ENCODE measurements at places on chromosomes 13 and 19. TPM values are rescaled to one million over a fixed set of nuclear protein-coding genes. Genes with fewer than 3 reads are reported as not detected.

KIR2DL4 gene
- total RNA-seq: not detected

ZNF829 gene
- 8.5 TPM for total RNA-seq

CCNE1 gene
- total RNA-seq: 3.4 TPM

PCDH9 gene
- total RNA-seq: 0.08 TPM

PGLYRP2 gene
- 0.61 TPM for total RNA-seq

- DNase-seq: no peak
These were observed 53.8 kb downstream of the MBNL2 start for GRCh38 chr13:97275776-97276501.

DNA sequence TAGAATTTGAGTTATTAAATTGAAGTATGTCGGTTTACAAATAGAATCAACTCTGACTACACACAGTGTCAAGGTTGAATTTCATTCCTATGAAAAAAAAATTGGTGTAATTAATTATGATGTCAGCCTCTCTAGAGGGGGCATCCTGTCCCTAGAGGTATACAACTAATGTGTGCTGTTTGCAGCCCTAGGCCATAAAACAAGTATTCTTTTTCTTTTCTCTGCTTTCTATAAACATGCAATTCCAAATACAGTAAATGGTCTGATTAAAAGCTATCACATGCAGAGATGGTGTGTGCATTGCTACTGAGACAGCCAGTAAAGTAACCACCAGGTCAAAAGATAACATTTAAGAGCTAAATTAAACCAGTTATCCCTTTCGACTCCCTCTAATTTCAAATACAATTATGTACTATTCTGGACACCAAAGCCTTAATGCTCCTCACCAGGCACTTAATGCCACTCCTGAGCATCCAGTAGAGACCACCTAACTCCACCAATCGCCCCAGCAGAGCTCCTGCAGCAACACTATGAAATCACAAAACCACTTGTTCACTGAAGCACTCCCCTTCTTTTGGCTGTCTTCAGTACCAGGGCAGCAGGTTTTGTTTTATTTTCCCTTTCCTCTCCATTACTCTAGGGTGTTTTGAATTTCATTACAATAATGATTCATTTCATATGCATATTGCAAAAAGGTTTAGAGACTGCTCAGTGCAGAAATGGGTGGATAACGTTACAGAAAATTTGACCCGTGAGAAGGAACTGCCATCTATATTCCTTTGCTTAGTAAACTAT lies 426.9 kb downstream of the PCDH9 start:
- DNase-seq: no peak

DNA sequence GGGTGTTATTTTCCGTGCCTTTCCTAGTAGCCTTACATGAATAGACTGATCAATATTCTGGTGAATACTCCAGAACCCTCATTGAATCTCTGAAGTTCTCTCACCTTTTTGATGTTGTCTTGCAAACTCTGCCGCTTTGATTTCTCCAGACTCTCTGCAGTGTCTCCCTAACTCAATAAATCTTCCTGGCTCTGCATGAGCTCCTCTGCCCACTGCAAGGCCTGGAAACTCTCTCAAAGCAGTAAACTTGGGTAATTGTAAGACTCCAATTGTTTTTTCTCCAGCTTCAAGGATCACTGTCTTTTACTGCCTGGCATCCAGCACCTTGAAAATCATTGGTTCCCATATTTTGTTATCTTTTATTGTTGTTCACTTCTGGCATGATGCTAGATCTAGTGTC lies 198.4 kb downstream of the GPC5 start:
- no peak for DNase-seq
